Sigmoid colon (tissue), 7 donors: ENCODE measurements at places on chromosomes 1 and 21. TPM values are rescaled to one million over a fixed set of nuclear protein-coding genes. Genes with fewer than 3 reads are reported as not detected.

TRIM67 gene
- under 0.01 TPM for polyA plus RNA-seq

DNA sequence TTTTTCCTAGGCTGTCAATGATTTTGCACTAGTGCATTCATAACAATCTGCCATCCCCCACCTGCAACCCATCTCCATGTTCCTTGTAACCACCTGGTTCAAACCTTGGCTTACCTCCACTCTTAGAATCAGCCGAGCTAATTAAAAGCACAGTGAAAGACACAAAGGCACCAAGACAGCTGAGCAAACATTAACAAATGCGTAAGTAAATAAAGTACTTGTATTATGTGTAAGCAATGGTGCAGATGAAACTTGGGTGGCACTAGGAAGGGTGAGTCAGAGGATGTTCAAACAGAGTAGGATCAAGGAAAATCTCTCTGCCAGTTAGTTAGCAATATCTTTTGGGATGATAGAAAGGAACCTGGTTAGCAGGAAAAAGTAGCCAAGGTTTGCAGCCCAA, 5.1 kb upstream of the FOXJ3 start:
- H3K4me1 ChIP-seq = peaks cover 7% of the 10 kb centered on the region
- H3K4me3 ChIP-seq = no peak overlapping the region
- no peaks in the 10 kb centered on the region for H3K36me3 ChIP-seq
- DNase-seq = no peak
- no peaks in the 10 kb centered on the region for H3K27me3 ChIP-seq

DNA sequence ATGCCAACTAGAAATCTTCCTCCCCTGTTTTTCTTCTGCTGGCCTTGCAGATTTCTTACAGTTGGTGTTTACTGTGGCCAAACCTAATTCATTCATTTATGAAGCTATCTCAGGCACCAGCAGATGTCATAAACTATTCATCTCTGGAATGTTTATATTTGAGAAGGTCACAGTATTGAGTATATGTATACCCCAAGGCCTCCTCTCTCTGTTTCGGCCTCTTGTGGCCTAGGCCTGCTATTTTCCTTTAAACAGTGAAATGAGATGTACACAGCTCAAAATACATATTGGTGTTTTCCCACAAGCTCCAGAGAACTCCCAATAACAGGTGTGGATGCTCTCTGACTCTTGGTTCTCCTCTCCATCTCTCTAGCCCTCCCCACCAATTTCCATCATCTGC, 520.7 kb upstream of the CAMK1G start:
- H3K27me3 ChIP-seq = no peaks in the 10 kb centered on the region
- H3K4me3 ChIP-seq = no peak overlapping the region
- H3K36me3 ChIP-seq = no peaks in the 10 kb centered on the region
- no peak for DNase-seq

DNA sequence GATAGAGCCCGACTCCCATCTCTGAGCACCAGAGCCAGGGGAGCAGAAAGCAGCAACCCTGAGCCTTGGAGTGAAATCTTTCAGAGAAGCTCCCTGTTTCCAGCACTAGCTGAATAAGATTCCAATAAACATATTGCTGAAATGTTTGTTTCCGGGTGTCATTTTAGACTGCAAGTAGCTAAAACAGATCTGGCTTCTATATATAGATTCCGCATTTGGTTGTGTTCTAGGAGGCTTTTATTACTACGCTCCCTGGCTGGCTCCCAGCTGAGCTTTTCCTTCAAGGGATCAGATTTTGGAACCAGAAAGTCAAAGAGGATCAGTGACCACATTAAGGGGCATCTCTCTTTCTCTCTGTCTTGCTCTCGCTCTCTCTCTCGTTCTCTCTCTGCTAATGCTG, 88.2 kb downstream of the PAPPA2 start:
- no peak overlapping the region for H3K27ac ChIP-seq
- H3K4me1 ChIP-seq = peaks cover 12% of the 10 kb centered on the region
- no peak for DNase-seq
- no peaks in the 10 kb centered on the region for H3K27me3 ChIP-seq
- no peaks in the 10 kb centered on the region for H3K36me3 ChIP-seq
- H3K4me3 ChIP-seq = no peak overlapping the region

DNA sequence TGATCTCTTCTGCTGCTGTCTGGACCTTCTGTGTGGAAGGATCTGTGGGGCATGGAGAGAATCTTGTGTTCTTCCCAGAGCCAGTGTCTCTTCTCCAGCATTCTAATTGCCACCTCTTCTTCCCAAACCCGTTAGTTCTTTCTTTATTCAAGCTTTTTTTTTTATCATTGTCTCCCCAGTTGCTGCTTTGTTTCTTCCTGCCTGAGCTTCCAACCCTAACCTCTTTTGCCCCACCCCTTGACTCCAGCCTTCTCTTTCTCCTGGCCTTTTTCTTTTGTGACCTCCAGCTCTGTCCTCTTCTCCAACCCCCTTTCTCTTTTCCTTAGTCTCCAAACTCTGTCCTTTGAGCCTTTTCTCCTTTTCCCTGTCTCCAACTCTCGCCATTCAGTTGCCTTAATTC, 4.5 kb downstream of the AGO1 start:
- H3K4me3 ChIP-seq = no peak overlapping the region
- H3K4me1 ChIP-seq = peaks cover 28% of the 10 kb centered on the region
- peaks cover 2% of the 10 kb centered on the region for H3K36me3 ChIP-seq

- H3K4me1 ChIP-seq = no peaks in the 10 kb centered on the region
- H3K27ac ChIP-seq = no peak overlapping the region
- H3K27me3 ChIP-seq = no peaks in the 10 kb centered on the region
- no peaks in the 10 kb centered on the region for H3K36me3 ChIP-seq
- no peak overlapping the region for H3K4me3 ChIP-seq
Observed at GRCh38 chr1:199173356-199173755, 534.5 kb downstream of the PTPRC start.

- H3K27ac ChIP-seq = no peak overlapping the region
- no peaks in the 10 kb centered on the region for H3K27me3 ChIP-seq
- no peak for DNase-seq
- no peaks in the 10 kb centered on the region for H3K36me3 ChIP-seq
- H3K4me1 ChIP-seq = no peaks in the 10 kb centered on the region
Observed at GRCh38 chr1:157278383-157279137, 140.4 kb upstream of the ETV3 start.

- no peaks in the 10 kb centered on the region for H3K4me1 ChIP-seq
- no peak for DNase-seq
- H3K27ac ChIP-seq = no peak overlapping the region
- no peaks in the 10 kb centered on the region for H3K36me3 ChIP-seq
- H3K4me3 ChIP-seq = no peak overlapping the region
Observed at GRCh38 chr1:97500760-97501159, 420.1 kb downstream of the DPYD start.

DNA sequence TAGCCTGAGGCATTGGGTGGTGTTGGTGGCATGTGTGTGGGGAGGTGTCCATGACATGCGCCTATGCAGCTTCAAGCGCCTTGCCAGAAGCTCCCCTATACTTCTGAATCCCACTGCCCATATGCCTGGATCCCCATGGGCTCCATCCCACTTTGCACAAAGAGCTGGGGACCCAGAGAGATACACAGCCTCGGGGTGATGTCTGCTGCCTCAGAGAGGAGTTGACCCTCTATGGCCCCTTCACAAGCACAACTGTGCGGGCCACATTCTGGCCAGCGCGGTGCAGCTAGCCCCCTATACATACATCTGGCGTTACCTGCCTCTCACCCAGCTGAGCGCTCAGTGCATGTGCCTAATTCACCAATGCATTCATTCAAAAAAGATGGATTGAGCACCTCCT, 9.6 kb upstream of the PTPRF start:
- no peak overlapping the region for H3K27ac ChIP-seq
- no peak for DNase-seq
- H3K27me3 ChIP-seq = peaks cover 4% of the 10 kb centered on the region
- H3K36me3 ChIP-seq = no peaks in the 10 kb centered on the region
- H3K4me3 ChIP-seq = no peak overlapping the region
